DND-41 (cell line): ENCODE measurements at places on chromosomes 13 and 19.

DNA sequence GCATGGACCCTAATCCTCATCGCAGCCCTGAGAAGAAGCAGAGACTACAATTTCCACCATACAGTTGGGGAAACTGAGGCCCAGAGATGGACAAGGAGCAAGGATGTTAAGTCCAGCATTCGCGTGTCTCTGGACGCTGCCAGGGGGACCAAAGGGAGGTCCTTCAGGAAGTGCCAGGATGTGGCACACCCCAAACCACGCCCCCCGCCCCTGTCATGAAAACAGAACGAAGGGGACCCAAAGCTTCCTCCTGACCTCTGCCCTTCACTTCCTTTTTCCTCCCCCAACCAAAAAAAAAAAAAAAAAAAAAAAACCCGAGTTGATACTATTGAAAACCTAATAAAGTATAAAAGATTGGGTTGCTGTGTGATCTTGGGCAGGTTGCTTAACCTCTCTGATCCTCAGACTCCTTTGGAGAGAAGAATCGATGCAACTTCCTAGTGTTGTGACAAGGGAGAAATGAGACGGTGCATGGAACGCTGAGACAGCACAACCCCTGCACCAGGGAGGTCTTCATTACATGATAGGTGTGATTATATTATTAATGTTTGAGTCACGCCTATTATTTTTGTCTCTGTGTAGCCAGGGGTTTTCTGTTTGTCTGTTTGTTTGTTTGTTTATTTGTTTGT, 2.7 kb upstream of the ZBTB7A start:
- peak; percentile 52 for DNase-seq

GRCh38 chr13:60484865-60485264, 87.8 kb downstream of the TDRD3 start:
- no peak for DNase-seq

GRCh38 chr13:104473936-104474335, 1407.7 kb upstream of the SLC10A2 start:
- DNase-seq, result no peak

DNA sequence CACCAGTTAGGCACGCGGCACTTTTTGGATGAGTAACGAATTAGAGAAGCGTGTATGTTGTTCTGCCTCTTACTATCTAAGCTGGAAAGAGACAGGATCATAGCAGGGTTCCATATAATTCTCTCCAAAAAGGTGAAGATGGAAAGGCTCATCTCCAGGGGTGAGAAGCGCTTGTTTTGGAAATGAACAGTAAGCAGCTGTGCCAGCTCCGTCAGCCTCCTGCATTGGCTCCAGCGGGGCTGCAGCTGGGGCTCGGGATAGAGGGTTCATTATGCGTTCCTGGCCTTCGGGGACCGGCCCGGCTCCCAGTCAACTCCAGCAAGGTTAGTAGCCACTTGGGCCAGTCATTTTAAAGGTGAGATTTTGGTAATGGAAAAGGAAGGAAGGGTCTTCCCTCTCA, 155.5 kb downstream of the COL4A1 start:
- no peak for DNase-seq

- peak; percentile 78 for DNase-seq
These were observed 51.5 kb downstream of the SKA3 start for GRCh38 chr13:21124852-21125251.

- DNase-seq, result no peak
These were observed 17.4 kb upstream of the C13orf46 start for GRCh38 chr13:113991191-113991669.

DNA sequence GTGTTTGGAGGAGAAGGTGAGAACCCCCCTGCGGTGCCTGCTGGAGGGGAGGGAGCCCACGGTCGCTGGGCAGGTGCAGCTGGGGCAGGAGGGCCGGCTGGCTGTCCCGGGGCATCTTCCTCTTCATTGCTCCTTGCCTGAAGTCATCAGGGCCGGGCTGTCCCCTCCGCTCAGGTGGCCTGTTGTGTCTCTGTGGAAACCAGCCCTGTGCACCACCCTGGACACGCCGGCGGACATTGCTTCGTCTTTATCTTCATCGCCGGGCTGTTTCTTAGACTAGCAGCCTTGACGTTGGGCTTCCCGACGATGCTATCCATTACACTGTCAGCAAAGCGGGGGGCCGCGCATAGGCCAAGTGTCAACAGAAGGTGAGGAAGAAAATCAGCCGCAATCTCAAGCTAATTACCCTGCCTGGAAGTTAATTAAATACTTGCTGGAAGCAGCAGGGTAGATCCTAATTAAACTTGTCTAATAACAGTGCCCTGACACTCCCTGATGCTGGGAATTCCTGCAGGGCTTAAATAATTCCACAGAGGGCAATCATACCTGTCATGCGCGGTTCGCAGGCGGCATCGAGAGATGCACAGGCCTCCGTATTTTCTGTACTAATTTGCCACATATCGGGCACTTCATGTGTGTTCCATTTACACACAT, 111.4 kb upstream of the SOX1 start:
- no peak for DNase-seq

DNA sequence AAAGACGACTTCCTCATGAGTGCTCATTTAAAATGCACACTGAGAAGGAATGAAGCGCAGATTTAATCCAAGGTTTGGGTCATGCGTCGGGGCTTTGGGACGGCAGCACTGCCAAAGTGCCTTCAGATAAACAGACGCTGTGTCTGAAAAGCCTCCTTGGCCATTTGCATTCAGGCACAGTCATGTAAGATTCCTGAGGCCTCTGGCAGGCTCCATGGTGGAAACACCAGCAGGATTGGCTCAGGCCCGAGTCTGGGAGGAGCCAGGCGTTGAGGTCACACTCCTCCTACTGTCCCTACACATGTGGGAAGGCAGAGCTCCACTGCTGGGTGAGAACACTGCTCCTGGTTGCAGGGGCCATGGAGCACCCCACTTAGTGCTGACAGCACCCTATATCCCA, 113.3 kb upstream of the KL start:
- DNase-seq, result no peak

DNA sequence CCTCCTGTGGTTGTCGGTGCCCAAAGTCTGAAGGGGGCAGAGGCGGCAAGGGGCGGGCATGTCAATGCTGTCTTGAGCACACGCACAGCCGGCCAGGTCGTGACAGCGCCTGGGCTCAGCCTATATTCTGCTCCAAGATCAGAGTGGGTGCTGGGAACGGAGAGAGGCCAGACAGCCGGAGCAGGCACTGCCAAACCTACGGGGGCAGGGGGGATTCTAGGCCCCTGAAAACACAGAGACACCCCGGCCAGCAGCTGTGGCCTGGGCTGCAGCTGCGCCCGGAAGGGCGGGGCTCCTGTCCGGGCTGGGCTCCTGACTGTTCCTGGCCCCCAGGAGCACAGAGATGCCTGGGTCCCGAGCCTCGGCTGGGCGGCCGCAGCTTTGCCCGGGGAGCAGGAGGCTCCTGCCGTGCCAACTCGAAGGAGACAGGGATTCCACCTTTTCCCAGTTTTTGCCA, 2662.9 kb upstream of the PCDH20 start:
- no peak for DNase-seq

GRCh38 chr13:96141032-96141431, 51.1 kb downstream of the HS6ST3 start:
- DNase-seq, result no peak

GRCh38 chr19:48835734-48836088, 580 bp downstream of the HSD17B14 start:
- peak; percentile 92 for DNase-seq

DNA sequence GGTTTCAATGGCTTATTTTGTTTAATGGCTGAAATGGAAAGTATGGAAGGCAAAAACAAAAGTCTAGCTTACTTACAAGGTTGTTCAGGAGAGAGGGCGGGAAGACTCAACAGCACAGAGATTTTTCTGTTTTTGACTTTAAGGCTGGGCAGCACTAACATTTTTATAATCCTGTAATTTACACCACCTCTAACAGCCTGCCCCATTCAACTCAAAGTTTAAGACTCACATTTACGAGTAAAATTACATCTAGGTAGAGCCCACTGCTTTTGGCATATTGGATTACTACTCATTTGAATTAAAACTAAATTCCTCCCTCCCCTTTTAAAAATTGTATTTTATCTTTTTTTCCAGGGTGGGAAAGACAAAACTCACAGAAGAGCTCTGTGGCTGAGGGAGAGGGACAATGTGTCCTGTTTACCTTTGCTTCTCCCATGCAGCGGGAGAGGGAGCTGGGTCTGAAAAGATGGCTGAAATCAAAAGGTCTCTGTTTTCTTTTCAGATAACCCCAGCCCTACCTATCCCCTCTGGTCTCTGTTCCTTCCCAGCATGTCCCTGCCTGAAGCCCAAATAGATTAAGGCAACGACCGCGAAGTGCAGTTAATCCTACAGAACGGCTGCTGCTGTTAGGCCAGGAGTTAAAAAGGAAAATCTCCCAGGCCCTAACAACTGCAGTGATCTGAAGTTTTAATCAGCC, 6.6 kb downstream of the EFNB2 start:
- no peak for DNase-seq

DNA sequence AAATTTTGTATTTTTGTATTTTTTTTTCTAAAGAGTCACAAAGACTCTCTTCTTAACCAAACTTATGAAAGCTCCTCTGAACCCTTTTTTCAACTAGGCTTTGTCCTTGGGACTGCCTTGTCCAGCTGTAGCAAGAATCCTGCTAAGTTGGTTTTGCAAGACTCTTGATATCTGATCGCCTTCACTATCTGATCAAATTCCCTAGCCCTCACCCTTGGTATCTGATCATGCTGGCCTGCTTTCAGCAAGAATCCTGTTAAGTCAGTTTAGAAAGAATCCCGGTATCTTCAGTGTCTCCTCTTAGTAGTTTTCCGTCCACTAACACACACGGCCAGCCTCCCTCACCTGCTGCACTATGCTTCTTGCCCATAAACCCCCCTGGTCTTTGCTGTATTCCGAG, 1.9 kb upstream of the SIGLEC5 start:
- no peak for DNase-seq

GRCh38 chr13:44117351-44117750, 237.6 kb downstream of the LACC1 start:
- peak; percentile 24 for DNase-seq

GRCh38 chr13:57935965-57936364, 304.4 kb downstream of the PCDH17 start:
- no peak for DNase-seq

DNA sequence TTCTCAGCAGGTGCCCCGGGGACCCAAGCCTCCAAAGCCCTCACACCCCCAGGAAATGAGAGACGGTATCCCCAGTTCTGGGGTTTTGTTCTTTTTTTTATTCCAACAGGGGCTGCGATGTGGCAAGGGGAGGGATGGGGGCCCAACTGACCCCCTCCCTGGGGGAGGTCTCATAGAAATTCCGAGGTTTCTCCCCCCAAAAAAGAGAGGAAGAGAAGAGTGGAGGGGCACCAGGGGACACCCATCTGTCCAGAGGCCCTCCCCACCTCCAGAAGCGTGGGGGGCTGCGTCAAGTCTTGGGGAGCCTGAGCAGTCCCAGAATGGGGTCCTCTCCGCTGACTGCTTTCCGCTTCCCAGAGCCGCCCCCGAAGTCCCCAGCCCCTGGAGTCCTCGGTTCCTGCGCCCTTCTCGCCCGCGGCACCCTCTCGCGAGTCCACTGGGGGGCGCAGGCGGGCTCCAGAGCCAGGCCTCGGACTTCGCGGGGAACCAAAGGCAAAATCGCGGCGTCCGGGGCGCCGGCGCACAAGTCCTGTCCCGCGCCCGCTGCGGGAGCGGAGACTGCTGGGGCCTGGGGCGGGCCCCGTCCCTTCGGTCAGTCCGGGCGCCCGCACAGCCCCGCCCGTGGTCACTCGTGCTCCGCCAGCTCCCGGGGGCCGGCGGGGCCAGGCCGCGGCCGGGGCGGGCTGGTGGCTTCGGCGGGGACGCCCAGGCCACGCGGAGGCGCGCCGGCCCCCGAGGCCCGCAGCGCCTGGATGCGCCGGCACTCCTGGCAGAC, 4.4 kb upstream of the ATP1A3 start:
- DNase-seq, result no peak

- DNase-seq, result no peak
These were observed 178.8 kb upstream of the TMTC4 start for GRCh38 chr13:100853434-100853833.

DNA sequence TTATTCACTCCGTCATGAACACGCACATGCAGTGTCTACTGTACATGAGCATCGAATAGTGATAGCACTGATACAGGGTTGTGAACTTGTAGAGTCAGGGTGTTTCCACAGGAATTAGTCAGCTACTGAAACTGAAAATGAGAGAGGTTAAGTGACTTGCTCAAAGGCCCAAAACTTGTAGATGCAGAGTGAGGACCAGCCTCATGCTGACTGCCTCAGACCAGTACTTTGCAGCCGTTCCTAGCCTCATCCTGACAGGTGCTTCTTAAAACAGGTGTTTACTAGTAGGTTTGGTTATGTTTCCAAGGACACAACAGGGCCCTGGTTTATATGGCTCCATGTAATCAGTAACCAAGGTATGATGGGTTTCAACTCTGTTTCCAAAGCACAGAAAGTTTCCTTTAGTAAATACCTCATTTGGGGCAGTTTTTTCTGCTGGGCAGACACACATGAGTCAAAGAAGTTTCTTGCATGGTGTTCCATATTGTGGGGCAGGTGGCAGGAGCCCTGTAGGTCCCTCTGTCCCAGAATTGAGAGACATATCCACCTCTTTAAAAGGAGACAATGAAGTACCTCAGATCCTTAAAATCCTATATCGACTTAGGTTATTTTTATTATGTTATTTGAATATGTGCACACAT, 16.0 kb downstream of the FGF9 start:
- DNase-seq, result no peak
